Naive thymus-derived CD4-positive, alpha-beta T cell (primary cell): ENCODE measurements at places on chromosomes 16 and 17.
A peak's percentile ranks its signal among the peaks of the same experiment; 100 is the strongest.

DNA sequence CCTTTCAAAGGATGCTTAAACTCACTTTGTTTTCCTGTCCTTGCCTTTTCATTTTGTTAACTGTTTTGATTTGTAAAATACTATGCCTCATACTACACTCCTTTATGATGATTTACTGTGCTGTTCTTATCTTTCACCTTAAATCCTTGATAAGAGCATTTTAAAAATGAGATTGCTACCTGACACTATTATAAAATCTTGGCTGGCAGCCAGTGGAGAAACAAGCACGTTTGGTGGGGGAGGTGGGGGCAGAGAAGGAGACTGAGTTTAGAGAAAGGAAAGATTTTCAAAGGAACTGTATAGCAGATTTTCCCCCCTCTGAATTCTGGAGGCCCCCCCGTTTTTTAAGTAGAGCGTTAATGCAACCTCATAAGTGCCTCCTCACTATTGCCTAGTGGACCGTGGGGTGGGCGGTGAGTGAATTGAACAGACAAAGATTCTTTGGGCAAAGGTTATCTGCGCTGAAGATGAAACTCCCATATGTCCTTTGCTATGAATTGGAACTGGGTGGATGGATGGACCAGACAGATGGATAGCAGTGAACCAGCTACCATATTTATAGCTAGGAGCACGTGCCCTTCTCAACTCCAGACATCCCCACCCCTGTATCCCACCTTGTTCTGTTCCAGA, 200.2 kb downstream of the CCDC182 start:
- DNase-seq: no peak

- DNase-seq: no peak
Measured at GRCh38 chr17:75191584-75191983, 8.8 kb upstream of the SUMO2 start.

GRCh38 chr16:88772871-88773811, 11.9 kb downstream of the PIEZO1 start:
- DNase-seq: no peak

GRCh38 chr17:4751932-4752331, 12.2 kb upstream of the CXCL16 start:
- no peak for DNase-seq

DNA sequence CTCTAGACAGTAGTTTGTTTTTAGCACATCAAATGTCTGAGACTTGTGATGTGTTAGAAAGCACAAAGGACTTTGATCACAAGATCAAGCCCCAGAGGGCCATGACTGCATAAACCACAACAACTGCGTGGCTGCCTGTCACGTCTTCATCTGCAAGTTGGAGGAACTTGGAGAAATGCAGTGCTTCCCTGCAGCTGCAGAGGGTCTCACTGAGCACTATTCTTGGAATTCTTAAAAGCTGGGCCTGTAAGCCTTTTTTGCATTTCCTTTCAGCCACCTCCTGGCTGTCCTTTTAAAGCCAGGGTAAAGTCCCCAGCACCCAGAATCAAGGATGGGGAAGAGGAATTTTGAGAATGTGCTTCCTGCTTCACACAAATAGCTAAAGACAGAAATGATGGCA, 431.3 kb downstream of the MAF start:
- DNase-seq: peak; percentile 4

DNA sequence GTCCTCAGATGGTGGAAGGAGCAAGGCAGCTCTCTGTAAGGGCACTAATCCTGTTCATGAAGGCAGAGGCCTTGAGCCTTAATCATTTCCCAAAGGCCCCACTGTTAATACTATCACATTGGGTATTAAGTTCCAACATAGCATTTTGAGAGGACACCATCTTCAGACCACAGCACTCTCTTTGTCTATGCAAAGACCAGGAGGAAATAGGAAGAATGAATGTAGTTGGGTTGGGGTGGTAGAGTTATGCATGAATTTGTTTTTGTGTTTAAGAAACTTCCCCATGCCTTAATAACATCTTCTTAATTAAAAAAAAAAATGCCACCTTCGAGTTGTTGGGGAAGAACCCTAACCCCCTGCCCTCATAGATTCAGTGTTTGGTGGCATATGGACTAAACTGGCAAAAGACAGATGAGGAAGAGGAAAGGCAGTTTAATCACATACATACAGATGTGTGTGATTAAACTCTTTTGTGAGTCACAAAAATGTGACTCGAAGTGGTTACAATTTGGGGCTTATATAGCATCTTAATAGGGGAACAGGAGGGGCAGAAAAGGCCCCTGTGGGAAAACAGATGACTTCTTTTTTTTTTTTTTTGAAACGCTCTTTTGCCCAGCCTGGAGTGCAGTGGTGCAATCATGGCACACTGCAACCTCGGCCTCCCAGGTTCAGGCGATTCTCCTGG, 35.0 kb upstream of the SLC5A10 start:
- DNase-seq: no peak

DNA sequence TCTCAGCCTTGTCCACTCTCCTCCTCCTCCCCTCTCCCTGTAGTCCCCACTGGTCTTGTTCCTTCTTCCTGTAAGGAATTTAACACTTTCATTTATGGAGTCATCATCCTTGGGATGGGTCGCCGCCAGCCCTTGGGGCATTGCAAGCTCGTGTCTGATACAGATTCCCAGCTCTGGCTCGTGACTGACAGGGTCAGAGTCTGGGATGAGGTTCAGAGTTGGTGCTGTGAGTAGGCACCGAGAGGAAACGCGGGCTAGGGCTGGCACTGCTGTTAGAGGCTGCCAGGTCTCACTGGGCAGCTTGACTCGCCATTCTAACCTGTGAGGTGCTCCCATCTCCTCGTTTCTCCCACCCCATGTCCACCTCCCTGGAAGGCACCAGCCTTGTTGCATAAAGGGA, 407.0 kb downstream of the SOX9 start:
- no peak for DNase-seq

DNA sequence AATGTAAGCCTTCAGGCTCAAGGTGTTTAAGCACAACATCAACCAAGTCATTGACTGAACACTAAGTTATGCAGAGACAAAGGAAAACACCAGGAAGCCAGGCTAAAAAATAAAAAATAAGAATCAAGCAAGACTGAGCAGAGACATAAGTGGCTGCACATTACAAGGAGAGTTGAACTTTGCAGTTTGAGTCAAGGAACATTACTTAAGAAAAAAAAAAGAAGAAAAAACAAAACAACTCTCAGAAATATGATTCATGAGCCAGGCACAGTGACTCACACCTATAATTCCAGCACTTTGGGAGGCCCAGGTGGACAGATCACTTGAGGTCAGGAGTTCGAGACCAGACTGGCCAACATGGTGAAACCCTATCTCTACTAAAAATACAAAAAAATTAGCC, 168.1 kb downstream of the C16orf95 start:
- no peak for DNase-seq

- DNase-seq: no peak
Measured at GRCh38 chr17:77531002-77531401, 390.2 kb downstream of the SEC14L1 start.

GRCh38 chr17:80608326-80608725, 63.7 kb downstream of the RPTOR start:
- DNase-seq: no peak

GRCh38 chr17:65172496-65173136, 35.4 kb downstream of the RGS9 start:
- DNase-seq: no peak

DNA sequence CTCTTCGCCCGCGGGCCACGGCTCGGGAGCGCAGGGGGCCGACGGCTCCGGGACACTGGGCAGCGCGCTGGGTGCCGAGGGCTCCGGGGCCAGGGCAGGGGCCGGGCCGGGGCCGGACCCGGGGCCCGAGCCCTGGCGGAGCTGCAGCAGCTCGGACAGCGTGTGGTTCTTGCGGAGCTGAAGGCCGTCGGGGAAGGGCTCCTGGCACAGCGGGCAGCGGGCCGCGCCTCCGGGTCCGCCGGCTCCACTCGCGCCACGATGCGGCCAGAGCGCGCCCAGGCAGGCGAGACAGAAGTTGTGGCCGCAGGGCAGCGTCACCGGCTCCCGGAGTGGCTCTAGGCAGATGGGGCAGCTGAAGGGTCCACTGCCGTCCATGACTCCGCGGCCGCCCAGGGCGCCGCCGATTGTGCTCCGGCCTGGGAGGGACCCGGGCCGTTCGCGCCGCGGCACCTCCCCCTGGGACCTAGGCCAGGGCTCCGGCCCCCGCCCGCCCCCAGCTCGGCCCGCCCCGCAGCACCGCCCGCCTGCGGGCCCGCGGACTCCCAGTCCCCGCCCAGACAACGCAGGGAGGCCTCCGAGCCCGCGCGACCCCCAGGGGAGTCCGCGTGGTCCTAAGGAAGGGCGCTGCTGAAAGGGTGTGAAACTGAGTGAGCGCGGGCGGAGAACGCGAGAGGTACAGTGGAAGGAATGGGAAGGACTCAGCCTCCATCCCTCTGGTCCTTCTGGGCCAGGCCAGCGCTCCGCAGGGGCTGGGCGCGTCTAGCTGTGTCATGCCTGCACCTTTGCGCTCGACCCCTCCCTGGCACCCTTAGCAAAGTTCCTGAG, at the start of gene TRIM47:
Gene TRIM47 (minus strand): TSS at position 408 of the 825 bp plus-strand sequence. CDS start 33 bp downstream, at position 375.
- DNase-seq: peak; percentile 46

DNA sequence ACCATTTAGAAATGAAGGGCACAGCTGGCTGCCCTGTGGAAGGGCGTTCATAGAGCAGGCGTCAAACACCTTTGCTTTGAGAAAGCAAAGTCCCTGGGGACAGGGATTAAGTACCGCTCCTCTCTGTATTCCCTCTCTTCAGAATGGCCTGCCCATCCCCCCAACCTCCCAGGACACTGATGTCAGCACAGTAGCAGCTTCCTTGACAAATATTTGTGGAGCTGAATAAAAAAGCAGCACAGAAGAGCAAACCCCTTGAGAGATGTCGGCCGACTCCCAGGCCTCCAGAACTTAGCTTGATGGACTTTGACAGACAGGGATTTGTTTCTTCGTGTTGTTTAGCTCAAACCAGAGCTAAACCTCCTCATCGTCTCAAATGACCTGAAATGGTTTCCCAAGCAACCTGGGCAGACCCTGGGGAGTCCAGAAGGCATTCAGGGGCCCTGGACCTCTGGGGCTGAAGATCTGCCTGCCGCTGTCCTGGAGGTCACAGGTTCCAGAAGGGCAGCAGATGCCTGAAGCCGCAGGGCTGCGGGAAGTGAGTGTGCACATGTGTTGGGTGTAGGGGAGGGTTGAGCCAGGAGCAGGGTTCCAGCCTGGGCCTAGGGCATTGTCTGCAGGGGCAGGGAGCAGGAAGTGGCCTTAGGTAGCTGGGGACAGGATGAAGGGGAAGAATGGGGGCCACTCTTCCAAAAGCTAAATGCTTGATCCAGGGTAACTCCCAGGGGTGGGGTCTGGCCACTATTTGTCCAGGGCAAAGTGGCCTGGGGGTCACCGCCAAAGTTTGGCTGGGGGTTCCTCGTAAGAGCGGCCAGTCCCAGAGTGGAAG, 42.3 kb upstream of the NKD1 start:
- DNase-seq: no peak

- peak; percentile 62 for DNase-seq
Measured at GRCh38 chr17:16419929-16420271, 4.5 kb downstream of the TRPV2 start.

- DNase-seq: peak; percentile 28
Measured at GRCh38 chr17:76243826-76244679, 3.8 kb upstream of the RNF157 start.

- no peak for DNase-seq
Measured at GRCh38 chr17:39687101-39687545, 734 bp downstream of the PGAP3 start.

DNA sequence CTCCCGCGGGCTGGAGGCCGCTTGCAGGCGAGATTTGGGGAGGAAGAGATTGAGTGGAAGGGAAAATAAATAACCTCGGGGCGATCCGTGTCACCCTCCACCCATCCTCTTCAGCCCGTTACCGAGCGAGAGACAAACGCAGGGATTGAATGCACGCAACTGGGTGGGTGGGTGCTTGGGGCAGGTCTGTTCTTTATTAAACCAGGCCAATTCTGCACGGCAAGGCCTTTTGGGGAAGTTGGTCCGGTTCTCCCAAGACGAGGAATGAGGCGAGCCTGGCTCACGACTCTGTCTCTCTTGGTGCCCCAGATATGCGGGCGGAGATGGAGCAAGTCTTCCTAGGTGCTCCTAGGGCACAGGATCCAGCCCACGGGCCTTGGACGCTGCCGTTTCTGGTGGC, 396 bp upstream of the HOXB7 start:
- DNase-seq: no peak

DNA sequence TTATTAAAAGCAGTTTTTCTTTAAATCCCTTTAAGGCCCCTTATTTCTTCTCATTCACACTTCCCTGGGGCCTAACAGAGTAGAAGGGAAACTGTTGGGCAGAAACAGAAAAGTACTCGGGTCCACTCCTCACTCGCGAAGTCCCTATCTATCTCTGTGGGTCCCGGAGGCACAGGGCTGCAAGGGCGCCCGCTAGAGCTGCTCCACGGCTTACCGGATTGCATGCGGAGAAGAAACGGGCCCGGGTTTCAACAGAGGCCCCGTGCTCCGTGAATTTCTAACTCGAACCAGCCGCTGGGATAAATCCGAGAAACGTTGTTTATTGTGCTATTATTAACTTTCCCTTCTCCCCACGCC, 4.3 kb downstream of the CBLN1 start:
- no peak for DNase-seq

DNA sequence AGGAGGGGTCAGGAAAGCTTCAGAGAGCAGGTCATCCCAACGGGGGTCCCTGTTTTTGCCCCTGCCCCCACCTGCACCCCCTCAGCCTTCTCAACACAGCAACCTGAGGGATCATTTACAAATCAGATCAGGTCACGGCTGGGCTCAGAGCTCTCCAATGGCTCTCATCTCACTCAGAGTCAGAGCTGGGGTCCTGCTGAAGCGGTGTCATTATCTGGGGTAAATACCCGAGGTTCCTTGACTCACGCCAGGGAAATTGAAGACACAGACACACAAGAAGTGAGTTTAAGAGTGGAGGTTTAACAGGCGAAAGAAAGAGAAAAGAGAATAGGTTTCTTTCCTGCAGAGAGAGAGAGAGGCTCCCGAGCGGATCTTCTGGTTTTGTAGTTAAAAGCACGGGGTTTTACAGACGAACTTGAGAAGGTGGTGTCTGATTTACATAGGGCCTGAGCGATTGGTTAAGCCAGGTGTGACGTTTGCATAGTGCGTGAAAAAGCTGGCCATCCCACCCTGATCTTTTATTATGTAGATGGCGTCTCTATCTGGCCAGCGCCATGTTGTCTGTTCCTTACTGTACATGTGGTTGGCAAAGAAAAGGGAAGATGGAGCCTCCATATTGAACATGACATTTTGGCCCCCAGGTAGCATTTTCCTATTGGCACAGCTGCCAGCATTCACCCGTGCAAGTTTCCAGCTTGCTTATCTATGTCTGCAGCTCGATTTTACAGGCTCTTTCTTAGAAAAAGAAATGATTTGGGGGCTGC, 51.4 kb downstream of the WSB1 start:
- DNase-seq: no peak

GRCh38 chr17:31859487-31860008, 504 bp upstream of the COPRS start:
- no peak for DNase-seq

GRCh38 chr16:30658731-30659506, 688 bp downstream of the FBRS start:
- DNase-seq: no peak
